ENCODE measurements at places on chromosomes 11 and 22.

DNA sequence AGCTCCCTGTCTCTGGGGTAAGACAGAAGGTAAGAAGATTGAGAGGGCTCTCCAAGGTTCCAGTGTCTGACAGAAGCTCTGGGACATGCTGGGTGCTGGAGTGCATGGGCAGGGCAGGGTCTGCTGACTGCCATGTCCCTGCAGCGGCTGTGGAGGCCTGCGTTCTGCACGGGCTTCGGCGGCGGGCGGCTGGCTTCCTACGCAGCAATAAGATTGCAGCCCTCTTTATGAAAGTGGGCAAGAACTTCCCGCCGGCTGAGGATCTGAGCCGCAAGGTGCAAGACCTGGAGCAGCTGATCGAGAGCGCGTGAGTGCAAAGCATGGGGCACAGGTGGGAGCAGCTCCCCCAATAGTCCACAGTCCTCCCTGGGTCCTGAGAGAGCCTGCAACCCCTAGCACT is 41.5 kb downstream of the SGSM1 start:
- no peak for DNase-seq

DNA sequence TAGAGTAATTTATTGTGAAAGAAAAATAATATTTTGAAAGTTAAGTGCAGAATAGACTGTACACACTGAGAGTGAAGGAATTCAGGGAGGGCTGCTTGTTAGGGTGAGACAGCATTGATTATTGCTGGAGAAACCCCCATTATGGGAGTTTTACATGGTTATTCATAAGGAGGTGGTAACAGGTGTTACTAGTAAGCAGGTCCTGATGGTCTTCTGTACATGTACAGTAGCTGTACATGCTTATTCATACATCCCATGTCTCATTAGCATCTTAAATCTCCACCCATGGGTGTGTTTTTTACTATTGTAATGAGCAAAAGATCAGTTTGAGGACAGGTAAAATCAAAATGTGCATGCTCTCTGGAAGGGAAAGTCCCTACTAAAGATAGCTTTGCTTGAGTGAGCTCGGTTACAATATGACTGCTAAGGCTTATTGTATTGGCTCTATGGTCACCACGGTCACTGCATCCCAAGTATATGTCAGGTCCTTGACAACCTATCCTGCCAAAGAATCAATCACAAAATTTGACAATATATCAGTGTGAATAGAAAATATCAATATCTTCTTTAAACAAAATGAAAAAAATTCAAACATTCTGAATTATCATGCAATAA is 6.2 kb downstream of the KDM4F start:
- no peak for DNase-seq

DNA sequence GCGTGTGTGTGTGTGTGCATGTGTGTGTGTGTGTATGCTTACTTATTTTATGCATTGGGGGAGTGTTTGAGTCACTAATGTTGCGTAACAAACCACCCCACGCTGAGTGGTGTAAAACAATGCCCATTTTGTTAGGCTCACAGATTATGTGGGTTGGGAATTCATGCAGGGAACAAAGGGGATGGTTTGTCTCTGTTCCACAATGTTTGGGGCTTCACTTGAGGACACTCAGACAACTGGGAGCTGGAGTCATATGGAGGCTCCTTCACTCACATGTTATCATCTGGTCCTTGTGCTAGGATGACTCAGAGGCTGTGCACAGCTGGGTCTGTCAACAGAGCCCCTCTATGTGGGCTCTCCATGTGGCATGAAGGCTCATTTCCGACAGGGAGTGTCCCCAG is 51.3 kb upstream of the LARGE1 start:
- DNase-seq: no peak

DNA sequence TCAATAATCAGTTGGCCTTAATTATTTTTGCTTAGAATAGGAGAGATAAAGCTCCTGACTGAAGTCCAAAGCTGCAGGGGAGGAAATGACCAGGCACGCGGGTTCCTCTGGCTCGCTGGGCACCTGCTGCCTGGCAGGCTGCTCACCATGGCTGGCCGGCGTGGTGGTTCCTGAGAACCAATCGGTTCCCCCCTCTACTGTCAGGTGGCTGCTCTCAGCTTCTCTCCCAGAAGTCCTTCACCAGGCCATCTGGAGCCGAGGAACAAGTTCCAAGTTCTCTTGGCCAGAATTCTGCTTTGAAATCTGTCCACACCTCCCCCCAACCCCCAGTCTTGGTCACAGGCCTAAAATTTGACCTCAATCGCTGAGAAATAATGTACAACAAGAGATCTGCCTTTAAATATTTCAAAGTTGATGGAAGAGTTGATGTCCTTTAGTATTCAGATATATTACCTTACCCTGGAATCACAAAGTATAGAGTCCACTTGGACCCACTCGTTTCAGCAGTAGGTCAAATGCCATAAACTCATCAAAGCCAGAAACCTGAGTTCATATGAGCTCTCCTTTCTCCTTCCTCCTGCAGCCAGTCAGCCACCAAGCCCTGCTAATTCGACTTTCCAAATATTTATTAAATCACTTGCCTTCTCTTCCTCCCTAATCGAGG is 25.2 kb downstream of the EXPH5 start:
- DNase-seq: no peak

- DNase-seq: no peak
Measured at GRCh38 chr22:40452730-40453487, 82.5 kb downstream of the SGSM3 start.

GRCh38 chr11:69406060-69406459 is 75.4 kb upstream of the LINC01488 start:
- no peak for DNase-seq

DNA sequence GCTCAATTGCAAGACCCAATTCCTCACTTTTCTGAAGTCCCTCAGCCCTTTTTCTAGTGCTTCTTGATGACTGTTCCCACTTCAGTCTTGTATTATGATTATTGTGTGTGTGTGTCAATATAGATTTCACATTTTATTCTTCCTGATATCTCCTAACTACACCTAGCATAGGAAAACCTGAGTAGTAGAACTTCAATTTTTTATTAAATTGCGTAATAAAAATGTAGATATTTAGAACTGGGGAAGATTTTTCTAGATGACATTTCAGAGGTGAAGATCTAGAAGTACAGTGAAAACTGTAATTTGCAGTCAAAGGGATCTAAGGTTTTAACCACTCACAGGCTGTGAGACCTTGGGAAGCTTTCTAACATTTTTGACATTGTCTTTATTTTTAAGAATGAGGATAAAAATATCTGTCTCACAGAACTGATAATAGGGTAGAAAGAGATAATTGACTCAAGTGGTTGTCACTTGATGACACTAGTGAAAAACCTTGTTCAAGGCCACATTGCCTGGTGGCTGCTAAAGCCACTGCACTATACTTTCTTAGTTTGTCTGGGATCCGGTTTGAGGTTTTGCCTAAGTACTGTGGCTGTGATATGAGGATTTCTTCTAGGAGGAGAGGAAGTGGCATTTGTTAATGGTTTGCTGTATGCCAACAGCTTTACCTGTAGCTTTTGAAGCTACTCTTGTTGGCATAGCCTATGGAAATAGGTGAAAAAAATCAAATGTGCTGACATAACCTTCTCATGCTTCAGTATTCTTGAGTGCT is 32.2 kb upstream of the SESN3 start:
- DNase-seq: no peak

- DNase-seq: no peak
Measured at GRCh38 chr11:134639586-134640330, 227.7 kb upstream of the B3GAT1 start.

DNA sequence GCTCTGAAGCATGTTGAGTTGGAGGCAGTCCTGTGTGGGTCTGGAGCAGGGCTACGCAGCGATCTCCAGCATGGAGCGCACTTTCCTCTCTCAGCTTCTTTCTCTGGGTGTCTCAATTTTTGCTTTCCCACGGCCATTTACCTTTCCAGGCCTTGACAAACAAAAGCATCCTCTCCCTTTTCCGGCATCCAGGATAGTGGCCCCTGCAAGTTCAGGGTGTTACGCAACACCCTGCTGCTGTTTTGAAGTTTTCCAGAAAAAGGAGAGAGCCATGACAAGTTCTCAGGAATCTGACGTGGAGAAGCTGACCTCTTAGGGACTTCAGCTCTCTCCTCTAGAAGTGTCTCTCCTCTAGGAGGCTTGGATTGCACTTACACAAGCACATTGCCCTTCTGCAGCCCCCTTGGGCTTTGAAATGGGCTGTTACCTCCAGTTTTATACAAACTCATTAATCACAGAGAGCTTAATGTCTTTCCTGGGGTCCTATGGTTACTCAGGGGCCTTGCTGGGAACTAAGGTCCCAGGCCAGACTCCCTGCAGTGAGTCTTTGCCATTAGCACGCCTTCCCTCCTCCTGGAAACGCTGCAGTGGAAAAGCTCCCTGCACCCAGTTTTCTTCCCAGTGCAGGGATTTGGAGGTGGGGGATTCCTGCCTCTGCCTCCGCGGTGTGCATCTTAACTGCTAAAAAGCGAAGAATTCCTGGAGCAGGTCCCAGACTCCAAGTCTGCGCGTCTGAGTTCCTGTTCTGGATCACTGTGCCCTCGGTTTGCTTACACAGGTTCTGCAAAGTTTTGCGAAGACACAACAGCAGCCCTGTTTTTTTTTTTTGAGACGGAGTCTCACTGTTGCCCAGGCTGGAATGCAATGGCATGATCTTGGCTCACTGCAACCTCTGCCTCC is 80.4 kb downstream of the BARX2 start:
- no peak for DNase-seq

GRCh38 chr22:22244316-22245250 is at the start of gene VPREB1:
TSS of gene VPREB1 (plus strand) at chr22:22244786. CDS start at chr22:22244814, 28 bp downstream.
- no peak for DNase-seq

DNA sequence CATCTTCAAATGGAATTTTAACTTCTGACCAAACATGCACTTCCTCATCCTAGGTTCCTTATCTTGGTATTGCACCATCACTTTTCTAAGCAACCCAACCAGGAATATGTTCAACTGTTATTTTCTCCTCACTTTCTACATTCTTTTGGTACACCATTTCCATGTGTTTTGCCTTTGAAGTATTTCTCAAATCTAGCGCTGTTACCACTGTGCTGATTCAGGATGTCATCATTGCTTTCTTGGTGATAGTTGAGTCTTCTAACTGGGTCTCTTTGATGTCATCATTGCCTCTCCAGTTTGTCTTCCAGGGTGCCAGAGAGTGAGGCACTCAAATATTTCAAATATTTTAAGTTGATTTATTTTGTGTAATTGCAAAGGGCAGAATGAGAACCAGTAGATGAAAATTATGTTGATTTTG is 47.5 kb downstream of the HORMAD2 start:
- DNase-seq: no peak

DNA sequence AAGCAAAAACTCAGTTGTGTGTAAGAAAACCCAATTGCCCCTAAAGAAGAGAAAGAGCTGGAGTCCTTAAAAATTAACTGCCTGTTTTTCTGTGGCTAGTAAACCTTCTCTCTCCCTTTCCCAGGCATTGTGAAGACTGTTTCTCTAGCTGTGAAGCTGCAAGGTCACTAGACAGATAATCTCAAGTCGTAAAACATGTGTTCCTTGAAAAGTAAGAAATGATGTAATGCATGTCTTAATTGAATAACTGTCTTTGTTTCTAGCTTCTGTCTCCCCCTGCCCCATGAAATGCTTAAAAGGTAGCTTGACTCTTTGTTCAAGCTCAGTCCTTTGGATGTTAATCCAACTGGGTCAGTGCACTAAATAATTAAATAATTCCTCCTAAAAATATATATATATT is 29.5 kb upstream of the FAM181B start:
- no peak for DNase-seq

DNA sequence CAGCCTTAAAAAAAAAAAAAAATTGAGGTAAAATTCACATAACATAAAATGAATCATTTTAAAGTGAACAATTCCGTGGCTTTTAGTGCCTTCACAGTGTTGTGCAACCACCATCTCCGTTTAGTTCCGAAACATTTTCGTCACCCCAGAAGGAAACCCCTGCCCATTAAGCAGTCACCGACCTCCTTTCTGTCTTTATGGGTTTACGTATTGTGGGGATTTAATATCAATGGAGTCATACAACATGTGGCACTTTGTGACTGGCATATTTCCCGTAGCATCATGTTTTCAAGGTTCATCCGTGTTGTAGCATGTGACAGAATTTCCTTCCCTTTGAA is 65.5 kb downstream of the BCR start:
- DNase-seq: no peak

GRCh38 chr11:16338393-16338792 is 18.0 kb downstream of the SOX6 start:
- DNase-seq: no peak

Measured in activated CD4-positive, alpha-beta T cell treated with anti-CD3 and anti-CD28 coated beads, Interleukin-2, amount 50 U/mL, for 48 hours (primary cell).